ENCODE measurements at places on chromosomes 1 and 21.

DNA sequence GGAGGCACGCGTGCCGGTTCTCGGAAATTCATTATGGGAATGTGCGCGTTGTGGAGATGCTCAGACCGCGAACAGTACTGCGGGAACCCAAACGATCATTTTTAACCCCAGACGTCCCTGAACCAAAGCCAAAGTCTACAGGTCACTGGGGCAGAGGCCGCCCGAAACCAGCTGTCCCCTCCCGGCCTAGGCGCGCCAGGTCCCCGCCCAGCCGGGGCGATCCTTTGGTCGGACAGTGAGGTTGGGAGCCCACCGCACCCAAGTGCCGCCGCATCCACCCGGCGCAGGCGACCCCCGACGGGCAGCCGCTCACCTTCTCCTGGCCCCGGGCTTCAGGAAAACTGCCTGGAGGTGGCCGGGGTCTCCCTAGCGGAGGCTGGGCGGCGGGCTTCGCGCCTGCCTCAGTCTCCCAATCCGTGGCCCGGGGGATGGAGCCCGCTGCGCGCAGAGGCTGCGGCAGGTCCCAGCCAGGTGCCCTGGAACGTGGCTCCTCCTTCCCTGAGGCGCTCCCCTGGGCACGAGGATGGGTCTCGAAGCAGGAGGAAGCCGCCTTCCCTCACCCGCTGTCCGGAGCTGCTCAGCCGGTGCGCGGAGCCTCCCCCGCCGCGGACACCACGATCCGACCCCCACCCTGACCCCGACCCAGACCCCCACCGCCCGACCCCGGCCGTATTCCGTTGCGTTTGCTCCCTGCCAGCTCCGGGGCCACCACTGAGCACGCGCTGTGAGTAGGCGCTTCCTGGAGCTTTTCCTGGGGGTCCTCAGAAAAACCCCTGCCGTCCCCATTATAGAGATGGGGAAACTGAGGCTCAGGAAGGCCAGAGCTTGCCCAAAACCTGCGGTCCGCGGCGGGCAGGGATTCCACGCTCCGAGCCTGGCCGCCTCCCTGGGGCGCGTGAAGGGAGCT is 8.1 kb upstream of the SLX9 start:
- no peak for DNase-seq

- no peak for DNase-seq
Measured at GRCh38 chr1:17735793-17736192, 19.3 kb upstream of the ACTL8 start.

GRCh38 chr1:81455481-81455880 is 345.3 kb upstream of the ADGRL2 start:
- no peak for DNase-seq

- DNase-seq = no peak
Measured at GRCh38 chr21:42051788-42052187, 19.3 kb upstream of the UMODL1 start.

DNA sequence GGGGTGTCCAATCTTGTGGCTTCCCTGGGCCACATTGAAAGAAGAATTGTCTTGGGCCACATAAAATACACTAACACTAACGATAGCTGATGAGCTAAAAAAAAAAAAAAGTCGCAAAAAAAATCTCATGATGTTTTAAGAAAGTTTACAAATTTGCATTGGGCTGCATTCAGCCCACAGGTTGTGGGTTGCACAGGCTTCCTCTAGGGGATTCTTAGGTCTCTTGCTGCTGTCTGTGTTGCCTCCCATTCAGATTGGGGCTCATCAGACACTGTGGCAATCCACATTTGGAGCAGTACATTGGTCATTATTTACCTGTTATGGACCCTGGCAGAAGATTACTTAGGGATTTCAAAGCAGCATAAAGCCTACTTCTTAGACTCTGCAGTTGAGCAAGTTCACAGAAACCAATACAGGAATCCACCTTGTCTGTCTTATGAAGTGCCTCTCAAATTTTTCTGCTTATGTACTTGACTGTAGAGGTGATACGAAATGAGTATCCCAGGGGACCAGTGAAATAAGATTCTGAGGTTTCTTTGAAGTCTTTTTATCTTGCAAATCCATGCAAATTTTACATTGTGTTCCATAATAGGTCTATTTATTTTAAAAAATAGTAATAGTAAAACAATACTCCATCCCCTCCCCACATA is 205.5 kb downstream of the RPS6KC1 start:
- DNase-seq = no peak

GRCh38 chr1:174156437-174156836 is 2.9 kb upstream of the RABGAP1L start:
- DNase-seq = no peak

DNA sequence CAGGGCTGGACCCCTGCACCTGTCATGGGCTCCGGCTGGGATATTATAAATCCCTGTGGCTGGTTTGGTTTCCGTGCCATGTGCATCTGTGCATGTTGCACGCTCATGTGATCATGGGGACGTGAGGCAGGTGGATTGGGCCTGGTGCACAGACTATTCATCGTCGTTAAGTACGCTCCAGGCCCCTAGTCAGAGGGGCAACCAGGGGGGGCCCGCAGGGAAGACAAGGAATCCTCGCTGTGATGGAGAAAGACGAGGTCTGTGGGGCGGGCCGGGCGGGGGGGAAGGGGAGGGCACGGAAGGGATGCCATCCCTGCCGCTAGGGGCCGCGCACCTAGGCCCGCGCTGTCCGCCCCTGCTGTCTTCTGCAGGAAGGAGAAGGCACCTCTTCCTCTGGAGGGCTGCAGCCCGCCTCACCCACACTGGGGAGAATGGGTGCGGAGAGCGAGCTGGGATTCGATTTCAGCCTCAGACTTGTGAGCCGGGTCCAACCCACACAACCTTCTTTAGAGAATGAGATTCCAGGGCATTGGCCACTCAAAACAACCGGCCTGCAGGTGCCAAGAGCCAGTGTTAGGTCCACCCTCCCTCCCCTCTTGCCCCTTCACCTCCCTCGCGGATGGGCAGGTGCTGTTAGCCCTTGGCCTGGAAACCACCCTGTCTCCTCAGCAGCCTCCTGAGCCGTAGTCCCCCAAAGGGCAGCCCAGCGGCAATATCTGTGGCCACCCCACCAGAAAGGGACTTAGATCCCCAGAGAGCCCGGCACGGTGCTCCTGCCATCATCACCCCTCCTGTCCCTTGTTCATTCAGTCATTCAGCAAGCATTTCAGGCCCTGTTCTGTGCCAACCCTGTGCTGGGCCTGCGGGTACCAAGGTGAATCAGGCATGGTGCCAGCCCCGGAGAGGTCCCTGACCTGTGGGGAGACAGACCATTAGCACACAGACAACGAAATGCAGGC is 950 bp upstream of the LRP8 start:
- no peak for DNase-seq

DNA sequence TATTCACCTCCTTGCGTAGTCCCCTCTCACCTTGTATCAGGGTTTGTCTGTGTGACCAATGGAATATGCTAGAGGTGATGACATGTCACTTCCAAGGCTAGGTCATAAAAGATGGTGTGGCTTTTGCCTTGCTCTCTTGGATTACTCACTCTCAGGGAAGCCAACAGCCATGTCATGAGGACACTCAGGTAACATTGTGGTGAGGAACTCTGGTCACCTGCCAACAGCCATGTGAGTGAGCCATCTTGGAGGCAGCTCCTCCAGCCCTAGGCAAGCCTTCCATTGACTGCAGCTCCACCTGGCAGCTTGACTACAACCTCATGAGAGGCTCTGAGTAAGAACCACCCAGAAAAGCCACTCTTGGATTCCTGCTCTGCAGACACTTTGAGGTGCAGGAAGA is 11.0 kb upstream of the HEYL start:
- DNase-seq = no peak

DNA sequence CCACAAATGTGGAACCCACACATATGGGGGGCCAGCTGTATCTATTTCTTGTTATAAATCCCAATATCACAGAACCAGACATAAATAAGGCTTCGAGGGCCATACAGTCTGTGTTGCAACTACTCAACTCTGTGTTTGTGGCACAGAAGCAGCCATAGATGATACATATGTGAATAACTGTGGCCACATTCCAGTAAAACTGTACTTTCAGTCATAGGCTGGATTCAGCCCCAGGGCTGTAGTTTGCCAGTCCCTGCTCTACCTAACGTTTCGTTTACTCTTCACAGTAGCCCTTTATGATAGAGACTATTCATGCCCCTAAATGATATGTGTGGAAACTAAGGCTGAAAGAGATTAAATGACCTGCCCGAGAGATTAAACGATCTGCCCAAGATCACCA is 48.7 kb downstream of the FHAD1 start:
- DNase-seq = no peak

GRCh38 chr1:180672505-180672904 is 40.7 kb downstream of the XPR1 start:
- DNase-seq = no peak

DNA sequence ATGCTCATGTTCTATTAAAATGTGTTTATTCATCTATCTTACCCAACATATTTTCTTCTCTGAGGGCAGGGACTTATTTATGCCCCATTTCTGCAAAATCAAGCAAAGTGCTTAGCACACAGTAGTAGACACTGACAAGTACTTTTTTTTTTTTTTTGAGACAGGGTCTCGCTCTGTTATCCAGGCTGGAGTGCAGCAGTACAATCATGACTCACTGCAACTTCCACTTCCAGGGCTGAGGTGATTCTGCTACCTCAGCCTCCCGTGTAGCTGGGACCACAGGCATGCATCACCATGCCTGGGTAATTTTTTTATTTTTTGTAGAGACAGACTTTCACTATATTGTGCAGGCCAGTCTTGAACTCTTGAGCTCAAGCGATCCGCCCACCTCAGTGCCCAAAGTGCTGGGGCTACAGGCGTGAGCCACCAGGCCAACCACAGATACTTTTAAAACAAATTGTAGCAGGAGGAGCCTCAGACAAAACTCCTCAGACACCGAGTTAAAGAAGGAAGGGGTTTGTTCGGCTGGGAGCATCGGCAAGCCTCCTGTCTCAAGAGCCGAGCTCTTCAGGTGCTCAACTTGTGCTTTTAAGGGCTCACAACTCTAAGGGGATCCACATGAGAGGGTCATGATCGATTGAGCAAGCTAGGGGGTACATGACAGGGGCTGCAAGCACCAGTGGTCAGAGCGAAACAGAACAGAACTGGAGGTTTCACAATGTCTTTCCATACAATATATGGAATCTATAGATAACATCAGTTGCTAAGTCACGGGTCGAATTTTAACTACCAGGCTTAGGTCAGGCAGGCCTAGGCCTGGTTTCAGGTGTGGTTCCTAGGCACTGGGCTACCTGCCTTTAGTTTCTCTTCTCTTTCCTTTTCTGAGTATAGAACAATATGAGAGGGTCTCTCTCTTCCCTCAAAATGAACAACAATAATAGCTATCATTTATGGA is 5.7 kb upstream of the TMEM167B start:
- no peak for DNase-seq

GRCh38 chr1:39354572-39354971 is 136.9 kb upstream of the BMP8A start:
- no peak for DNase-seq

- DNase-seq = no peak
Measured at GRCh38 chr1:36389999-36390398, 4.3 kb upstream of the STK40 start.

GRCh38 chr21:40151611-40152010 is 284.4 kb downstream of the PCP4 start:
- DNase-seq = no peak

DNA sequence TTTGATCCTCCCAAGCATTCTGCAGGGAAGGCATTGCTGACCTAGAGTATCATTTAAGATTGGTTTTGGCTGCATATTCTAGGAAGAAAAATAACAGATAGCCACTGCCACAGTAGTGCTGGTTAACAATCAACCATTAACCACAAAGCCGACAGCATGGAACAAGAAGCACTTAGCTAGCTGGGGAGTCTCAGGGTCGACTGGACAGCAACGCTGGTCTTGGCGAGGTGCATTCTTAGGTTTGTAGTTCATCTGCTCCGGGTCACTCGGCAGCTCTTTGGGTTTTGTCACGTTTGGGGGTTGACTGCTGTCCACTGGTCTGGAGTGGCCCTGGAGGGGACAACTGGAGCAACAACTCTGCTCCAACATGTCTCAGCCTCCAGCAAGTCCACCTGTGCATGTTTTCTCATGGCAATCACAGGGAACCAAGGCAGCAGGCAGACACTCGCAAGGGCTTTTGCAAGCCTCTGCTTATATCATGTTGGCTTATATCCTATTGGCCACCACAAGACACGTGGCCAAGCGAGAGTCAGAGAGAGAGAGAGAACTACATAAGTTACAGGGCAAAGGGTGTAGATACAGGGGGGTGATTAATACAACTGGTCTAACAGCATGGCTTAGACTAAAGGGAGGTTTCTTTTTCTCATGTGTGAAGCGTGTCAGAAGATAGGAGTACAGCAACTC is 99.5 kb downstream of the LACTBL1 start:
- no peak for DNase-seq

GRCh38 chr1:36097693-36098585 is 9.2 kb downstream of the ADPRS start:
- DNase-seq = no peak

DNA sequence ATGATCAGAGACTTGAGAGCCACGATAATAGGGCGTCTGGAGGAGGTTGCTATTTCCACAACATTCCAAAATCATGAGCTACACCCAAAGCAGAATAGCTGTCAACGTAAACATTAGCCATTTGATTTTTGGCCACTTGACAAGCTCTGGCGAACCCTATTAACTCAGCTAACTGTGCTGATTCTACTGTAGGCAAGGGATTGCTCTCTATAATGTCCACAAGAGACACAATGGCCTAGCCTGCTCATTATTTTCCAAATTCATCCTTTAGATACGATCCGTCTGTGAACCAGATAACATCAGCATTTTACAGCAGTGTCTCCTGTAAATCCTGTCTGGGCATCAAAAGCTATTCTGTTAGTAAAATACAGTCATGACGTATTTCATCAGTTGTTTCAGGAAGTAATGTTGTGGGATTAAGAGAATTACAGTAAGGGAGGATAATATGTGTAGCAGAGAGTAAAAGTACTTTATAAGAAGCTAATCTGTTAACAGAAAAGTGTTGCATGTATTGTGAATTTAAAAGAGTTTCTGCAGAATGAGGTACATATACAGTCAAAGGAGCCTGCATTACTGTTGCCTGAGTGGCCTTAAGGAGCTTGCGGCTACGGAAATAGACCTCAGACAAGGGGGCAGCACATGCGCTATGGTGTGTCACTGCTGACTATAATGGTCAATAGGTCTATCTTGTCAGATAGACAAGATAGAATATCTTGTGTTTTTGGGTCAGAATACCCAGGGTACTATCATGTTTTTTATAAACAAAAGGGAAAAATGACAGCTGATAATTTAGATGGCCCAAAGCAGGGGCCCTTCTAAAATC is 44.9 kb upstream of the TINAGL1 start:
- no peak for DNase-seq

Data from NCI-H1436 treated with DMSO at 0.1 percent for 48 hours (cell line).